ENCODE measurements at places on chromosomes 2 and 18. TPM values are rescaled to one million over a fixed set of nuclear protein-coding genes. Genes with fewer than 3 reads are reported as not detected.

DNA sequence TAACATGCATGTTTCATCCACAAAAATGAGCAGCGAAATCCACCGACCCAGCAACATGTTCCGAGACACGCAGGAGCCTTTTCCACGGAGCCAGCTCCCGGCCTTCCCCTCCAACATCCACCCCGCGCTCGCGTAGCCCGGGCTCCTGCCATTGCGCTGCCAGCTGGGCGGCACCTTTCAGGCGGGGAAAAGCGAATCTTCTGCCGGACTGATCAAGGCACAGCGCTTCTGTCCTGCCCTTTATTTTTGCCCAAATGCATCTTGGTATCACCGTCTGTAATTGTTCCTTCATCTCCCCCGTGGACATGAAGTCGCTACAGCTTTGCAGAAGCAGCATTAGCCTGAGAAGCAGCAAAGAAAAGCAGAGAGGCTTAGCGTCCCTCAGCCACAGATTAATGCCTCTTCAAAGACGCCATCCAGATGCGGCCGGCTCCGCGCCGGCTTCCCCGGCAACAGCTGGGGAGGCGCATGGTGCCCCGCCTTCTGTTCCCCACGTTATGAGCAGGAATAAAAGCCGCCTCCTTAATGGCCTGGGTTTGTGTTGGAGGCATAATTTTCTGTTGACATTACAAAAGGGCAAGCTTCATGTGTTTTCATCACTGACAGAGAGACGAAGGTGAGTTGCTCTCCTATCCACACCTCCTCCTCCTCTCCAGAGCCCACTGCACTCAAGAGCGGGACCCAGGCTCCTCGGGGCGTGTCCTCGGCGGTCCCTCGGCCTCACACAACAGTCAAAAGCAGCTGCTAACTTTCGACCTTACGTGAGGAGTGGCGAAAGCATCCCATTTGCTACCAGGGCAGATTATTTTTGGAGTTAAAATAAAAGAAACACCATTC lies 122.1 kb upstream of the SALL3 start:
- no peak for DNase-seq

DNA sequence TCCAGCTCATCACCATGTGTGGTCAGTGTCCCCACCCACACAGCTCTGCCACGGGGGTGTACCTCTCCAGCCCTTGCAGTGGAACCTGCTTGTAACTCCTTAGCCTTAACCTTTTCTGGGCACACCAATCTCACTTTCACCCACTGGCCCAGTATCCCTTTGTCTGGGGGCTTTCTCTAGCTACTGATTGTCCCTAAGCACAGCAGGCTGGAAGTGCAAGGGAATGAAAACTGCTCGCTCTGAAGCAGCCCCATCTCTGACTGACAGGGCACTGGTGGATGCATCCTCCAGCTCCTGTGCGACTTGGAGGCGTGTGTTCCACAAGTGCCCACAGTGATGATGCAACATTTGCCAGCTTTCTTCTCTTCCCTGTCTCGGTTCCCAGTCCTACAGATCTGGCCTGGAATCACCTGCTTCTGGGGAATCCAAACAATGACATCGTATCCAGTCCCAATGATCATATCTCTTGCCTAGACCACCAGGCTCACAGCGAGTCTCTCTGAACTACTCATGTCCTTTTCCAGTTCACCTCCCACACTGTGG lies 33.6 kb downstream of the SCTR start:
- DNase-seq = no peak

DNA sequence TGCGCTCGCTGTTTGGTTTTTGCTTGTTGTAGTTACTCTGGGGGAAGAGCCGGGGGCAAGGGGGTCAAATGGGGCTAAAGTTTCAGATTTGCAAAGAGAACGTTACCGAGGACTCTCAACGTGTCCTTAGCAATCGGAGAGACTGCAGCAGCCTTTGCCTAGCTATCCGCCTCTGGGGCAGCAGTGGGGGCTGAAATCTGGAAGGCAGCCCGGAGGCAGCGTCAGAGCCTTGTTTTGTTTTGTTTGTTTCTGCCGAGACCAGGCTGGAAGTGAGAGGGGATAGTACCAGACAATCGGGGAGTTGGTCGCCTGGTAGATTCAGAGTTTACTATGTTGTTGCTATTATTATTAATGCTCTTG lies 1.2 kb downstream of the CDH20 start:
- DNase-seq = no peak

GRCh38 chr2:28726177-28726576 lies 25.5 kb upstream of the PPP1CB start:
- DNase-seq = no peak

NXPH2 gene
- 6.7 TPM for polyA plus RNA-seq

DNA sequence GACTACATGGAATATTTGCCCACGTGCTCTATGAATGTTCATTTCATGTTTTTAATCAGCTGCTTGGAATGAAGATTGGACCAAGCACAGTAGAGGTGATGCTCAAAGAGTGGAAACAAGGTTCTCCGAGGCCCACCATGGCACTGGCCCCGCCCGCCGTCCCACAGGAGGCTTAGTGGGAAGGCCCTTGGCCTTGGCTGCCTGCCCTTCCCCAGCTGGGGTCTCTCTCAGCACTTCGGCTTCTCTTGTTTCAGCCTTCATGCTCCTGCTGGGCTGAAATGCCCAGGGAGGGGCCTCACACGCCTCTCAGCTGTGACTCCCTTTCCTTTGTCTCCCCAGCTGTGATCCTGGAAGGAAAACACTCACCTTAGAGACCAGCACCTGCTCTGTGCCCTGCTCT lies 833.2 kb downstream of the GALR1 start:
- DNase-seq = no peak

DNA sequence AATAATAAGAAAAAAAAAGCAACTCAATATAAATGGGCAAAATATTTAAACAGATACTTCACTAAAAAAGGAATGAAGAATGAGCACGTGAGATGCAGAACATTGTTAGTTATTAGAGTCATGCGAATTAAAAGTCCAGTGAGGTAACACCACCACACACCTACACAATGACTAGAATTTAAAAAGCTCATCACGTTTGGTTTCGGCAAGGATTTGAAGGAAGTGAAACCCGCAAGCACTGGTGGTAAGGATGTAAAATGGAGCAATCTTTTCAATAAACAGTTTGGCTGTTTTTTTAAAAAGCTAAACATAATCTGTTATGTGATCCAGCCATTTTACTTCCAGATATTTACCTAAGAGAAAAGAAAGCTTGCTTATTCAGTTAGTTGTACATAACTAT lies 1181.6 kb upstream of the CELF4 start:
- no peak for DNase-seq

DNA sequence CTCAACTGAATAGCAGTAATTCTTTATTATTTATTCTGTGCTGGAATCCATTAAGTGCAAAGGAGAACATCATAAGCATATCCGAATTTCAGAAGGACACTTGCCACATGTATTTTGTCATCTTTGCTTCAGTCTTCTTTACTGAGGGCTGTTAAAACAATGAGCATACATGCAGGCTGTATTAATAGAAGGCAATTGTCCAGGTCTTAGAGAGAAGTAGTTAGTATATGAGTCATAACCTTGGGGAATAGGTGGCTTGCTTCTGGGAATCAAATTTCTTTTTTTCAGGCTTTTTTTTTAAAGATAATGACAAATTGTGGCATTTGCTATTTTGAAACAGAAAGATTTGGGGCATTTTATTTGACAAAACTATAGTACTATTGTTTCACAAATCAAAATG lies 773.5 kb downstream of the CNTNAP5 start:
- DNase-seq = no peak

VWC2L gene
- polyA plus RNA-seq = 0.09 TPM

DNA sequence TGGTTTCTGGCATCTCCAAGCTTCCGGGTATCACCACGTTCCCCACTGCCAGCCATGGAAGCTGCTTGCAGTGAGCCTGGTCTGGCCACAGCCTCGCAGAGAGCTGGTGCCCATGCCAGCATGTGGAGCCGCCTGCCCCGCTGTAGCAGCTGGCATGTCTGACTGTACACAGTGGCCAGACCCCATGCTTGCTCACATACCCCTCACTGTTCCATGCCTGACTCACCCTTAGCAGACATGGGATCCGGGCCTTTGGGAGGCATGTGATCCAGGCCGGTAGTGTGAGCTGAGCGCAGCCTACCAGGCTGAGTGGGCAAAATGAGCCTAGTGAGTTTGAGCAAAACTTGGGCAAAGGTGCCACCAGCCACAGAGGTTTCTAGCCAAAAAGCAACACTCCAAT lies 18.8 kb upstream of the RPRD1A start:
- no peak for DNase-seq

GRCh38 chr2:137420744-137421143 lies 543.5 kb upstream of the HNMT start:
- DNase-seq = no peak

All from right renal pelvis (tissue), 4 donors.